CD4-positive, alpha-beta memory T cell (primary cell): ENCODE measurements at places on chromosomes 1 and 21. TPM values are rescaled to one million over a fixed set of nuclear protein-coding genes. Genes with fewer than 3 reads are reported as not detected.

The ZMYND12 gene
- total RNA-seq = 1.3 TPM

The SLAMF9 gene
- total RNA-seq = not detected

The EPS8L3 gene
- total RNA-seq = not detected

The CFAP107 gene
- not detected for total RNA-seq

DNA sequence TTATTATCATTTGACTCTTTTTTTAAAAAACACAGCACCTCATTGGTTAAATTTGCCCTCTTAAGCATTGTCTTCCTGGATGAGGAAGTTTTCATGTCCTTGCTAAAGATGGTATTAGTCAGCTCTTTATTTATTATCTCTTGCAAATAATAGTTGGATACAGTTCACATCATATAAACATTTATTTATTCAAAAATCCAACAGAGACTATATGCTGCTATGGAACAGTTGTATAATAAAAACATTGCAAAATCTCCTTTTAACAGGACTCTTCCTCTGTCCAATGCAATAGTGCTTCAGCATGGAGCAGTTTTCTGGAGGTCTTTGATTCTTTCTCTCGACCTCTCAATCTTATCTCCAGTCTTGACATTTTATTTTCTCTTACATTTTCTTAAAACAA lies 49.5 kb upstream of the VCAM1 start:
- no peak for DNase-seq
- no peaks in the 10 kb centered on the region for H3K36me3 ChIP-seq
- H3K27me3 ChIP-seq = no peaks in the 10 kb centered on the region

DNA sequence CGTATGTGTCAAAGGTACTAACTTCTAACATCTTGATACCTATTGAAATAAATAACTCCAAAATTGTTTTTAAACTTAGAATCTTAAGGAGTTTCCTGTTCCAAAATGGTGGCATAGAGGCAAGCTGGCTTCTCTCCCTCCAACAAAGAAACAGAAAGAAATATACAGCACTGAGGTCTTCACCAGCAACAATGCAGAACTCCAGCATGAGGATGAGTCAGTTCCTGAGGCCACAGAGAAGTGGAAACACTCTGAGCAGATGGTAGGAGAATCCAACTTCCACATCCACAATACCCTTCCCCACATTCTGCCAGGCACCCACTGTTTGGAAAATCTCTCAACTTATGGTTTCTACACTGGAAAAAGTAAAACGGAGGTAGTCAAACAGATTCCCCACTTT lies 12.2 kb upstream of the PPIH start:
- no peak for DNase-seq
- H3K4me1 ChIP-seq = no peaks in the 10 kb centered on the region

- no peak for DNase-seq
- H3K27me3 ChIP-seq = no peaks in the 10 kb centered on the region
- no peaks in the 10 kb centered on the region for H3K4me1 ChIP-seq
- H3K36me3 ChIP-seq = no peaks in the 10 kb centered on the region
Observed at GRCh38 chr1:14034506-14034905, 334.5 kb downstream of the PRDM2 start.

DNA sequence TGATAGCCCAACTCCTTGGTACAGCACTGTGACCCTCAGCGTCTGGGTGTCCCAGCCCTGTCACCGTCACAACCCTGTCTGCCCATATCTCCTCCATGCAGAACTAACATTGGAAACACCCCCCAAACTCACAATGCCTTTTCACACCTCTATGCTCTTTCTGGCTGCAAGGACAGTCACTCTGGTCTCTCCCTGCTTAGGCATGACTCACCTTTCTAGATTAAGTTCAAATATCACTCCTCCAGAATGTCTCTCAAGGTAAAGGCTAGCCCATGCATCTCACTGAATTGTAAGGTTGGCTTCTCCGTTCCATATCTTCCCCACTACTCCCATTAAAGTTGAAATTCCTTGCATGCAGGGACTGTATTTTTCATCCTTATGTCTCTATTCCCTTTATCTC lies 17.0 kb upstream of the CAPN8 start:
- H3K27me3 ChIP-seq = no peaks in the 10 kb centered on the region
- no peaks in the 10 kb centered on the region for H3K36me3 ChIP-seq
- DNase-seq = no peak
- H3K4me1 ChIP-seq = no peaks in the 10 kb centered on the region
- no peak overlapping the region for H3K27ac ChIP-seq

DNA sequence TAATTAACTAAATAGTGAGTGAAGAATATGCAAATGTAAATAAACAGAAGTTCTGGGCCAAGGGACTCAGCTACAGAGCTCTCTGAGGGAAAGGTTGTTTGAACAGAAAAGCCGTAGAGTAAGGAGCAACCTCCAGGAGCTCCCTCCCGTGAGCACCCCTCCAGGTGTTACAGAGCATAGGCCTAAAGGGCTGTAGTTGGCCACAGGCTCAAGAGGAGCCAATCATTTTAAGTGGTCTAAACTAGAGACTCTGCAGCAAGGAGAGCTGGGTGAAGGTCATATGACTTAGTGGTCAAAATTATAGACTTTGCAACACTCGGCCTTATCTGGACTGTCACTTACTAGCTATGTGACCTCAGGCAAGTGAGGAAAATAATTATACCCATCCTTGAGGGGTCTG lies 19.1 kb upstream of the RXRG start:
- DNase-seq = no peak
- H3K4me1 ChIP-seq = no peaks in the 10 kb centered on the region
- H3K27ac ChIP-seq = no peak overlapping the region
- H3K27me3 ChIP-seq = no peaks in the 10 kb centered on the region

DNA sequence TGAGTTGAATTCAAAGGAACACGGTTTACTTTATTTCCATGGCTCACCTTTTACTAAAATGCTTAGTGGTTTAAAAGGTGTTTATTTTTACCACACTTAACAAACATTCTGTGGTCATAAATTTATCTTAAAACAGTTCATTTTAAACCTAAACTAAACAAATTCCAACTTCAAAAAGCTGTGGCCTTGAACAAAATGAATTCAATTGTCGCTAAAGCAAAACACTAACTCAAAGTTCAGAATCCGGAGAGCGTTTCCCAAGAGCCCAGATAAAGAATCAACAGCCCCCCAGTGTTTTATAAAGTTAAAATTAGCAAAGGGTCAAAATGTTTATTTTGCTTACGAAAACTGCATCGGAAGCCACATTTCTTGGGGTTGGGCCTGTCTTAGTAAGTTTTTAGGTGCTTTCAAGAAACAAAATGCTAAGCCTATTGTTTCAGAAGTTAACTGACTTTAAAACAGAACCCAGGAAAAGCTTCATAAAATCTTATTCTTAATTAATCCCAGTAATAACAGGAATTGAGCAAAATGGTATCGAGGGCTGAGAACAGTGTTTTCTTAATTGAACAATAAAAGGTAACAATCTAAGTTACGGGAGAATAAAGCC lies 1.3 kb downstream of the PUM1 start:
- H3K27ac ChIP-seq = peak overlapping the region; percentile 99
- peaks cover 50% of the 10 kb centered on the region for H3K4me1 ChIP-seq
- no peaks in the 10 kb centered on the region for H3K27me3 ChIP-seq
- no peak for DNase-seq
- H3K36me3 ChIP-seq = peaks cover 3% of the 10 kb centered on the region

DNA sequence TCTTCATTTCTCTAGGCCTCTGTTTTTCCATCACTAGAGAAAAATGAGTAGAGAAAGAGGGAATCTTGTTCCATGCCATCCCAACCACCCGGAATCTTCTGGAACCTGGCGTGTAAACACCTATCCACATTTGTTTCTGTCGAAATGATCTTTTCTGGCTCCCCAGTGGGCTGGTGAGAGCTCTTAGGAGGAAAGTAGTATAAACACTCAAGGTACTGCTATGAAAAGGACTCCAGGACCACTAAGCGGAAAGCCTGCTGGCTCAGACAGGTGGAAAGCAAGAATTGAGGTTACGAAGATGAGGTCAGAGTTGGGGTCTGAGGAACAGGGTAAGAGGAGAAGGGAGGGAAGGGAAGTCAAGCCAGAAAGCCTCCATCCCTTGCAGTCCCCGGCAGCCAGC lies 90.8 kb downstream of the PLXNA2 start:
- no peak overlapping the region for H3K4me3 ChIP-seq
- H3K27ac ChIP-seq = no peak overlapping the region
- no peaks in the 10 kb centered on the region for H3K36me3 ChIP-seq

DNA sequence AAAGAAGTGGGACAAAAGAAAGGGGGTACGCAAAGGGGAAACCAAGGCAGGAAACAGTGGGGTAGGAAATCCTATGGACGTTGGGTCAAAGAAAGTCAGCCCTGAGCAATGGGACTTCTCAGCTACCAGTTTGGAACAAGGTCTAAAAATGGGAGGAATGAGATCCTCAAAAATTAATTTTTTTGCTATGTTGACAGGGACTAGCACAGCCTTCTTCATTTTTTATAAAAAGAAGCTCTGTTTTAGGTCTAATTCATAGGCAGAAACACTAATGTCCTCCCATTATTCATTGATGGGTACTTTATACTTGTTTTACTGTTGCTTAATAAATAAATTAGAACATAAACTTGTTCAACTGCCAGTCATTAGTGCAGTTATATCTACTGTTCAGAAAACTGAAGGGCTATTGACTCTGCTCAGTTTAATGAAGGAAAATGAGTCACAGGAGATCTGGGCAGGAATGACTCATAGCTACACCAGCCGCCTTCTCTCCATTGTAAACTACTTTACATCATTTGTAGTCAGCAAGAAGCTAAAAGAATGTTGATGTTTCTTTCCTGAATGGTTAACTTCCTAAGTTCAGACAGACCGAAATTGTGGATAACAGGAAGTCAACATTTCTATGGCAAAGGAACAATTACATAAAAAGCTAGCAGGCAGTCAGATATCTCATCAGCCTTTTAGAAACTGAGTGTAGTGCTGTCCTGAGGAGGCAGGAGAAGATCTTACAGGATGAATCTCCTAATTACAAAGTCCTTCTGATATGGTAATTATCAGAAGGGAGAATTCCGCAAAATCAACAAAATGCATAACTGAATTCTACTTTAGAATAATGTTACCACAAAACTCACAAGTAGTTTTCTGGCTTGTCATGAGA lies 356.4 kb upstream of the PKN2 start:
- no peaks in the 10 kb centered on the region for H3K36me3 ChIP-seq
- no peaks in the 10 kb centered on the region for H3K4me1 ChIP-seq
- H3K27me3 ChIP-seq = no peaks in the 10 kb centered on the region
- no peak overlapping the region for H3K4me3 ChIP-seq
- no peak overlapping the region for H3K27ac ChIP-seq
- DNase-seq = no peak

GRCh38 chr1:87935130-87935529 lies 606.5 kb downstream of the LMO4 start:
- no peak overlapping the region for H3K27ac ChIP-seq
- no peak for DNase-seq
- H3K4me3 ChIP-seq = no peak overlapping the region
- no peaks in the 10 kb centered on the region for H3K27me3 ChIP-seq
- H3K36me3 ChIP-seq = no peaks in the 10 kb centered on the region

GRCh38 chr1:178538192-178538916 lies 25.4 kb downstream of the TEX35 start:
- no peaks in the 10 kb centered on the region for H3K36me3 ChIP-seq
- no peak for DNase-seq
- no peaks in the 10 kb centered on the region for H3K27me3 ChIP-seq
- peaks cover 15% of the 10 kb centered on the region for H3K4me1 ChIP-seq

DNA sequence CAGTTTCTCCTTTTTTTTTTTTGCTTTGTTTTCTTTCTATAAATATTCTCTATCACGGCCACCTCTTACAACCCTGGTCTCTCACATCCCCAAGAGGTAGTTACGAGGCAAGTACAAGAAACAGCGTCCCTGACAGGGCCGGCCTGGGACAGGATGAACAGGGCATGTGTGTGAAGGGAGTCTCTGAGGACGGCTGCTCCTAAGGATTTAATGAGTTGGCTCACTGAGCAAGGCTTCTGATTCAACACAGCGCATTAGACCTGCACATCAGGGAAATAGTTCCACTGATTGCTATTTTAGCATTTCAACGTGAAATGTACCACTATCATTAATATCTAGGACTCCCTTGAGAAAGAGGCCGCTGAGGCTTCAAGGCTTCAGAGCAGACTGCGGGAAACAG lies 54.0 kb downstream of the NTPCR start:
- H3K27ac ChIP-seq = no peak overlapping the region
- DNase-seq = no peak
- no peaks in the 10 kb centered on the region for H3K4me1 ChIP-seq
- peaks cover 6% of the 10 kb centered on the region for H3K36me3 ChIP-seq
- no peaks in the 10 kb centered on the region for H3K27me3 ChIP-seq

- no peak overlapping the region for H3K4me3 ChIP-seq
- no peaks in the 10 kb centered on the region for H3K27me3 ChIP-seq
- H3K36me3 ChIP-seq = no peaks in the 10 kb centered on the region
Observed at GRCh38 chr1:77548285-77548684, 134.2 kb downstream of the ZZZ3 start.

- H3K27me3 ChIP-seq = no peaks in the 10 kb centered on the region
- H3K27ac ChIP-seq = no peak overlapping the region
- no peak for DNase-seq
- no peaks in the 10 kb centered on the region for H3K36me3 ChIP-seq
Observed at GRCh38 chr1:117364240-117364639, 3.0 kb upstream of the MAN1A2 start.

DNA sequence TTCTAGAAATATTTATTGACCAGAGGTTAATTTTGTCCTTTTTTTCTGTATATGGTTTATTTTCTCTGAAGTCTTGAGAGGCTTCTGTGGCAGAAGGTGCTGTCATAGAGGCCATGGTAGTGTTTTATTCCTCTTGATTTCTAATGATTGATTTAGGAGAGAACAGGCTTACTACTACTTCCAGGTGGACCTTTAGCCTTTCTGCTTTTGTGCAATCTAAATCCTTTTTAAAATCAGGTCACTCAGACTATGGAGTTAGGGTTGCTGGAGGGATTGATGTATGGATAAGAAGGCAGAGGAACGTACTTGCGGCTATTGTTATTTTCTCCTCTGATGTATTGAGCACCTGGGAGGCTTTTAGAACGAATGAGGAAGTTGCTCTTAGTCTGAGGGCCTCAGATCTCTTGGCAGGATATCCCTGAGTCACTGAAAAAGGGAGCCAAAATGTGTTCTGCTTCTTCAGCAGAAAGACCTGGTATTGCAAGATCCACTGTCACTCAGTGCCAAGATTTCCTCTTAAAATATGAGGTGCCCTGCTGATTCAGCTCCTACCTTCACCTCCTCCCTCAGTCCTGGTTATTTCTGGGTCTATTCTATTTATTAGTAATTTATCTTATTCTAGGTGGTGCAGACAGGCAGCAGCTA lies 277.4 kb downstream of the ZNF648 start:
- H3K36me3 ChIP-seq = no peaks in the 10 kb centered on the region
- no peaks in the 10 kb centered on the region for H3K4me1 ChIP-seq
- no peak overlapping the region for H3K4me3 ChIP-seq
- no peak overlapping the region for H3K27ac ChIP-seq
- H3K27me3 ChIP-seq = no peaks in the 10 kb centered on the region
